Activated T-cell treated with anti-CD3 and anti-CD28 coated beads for 4 hours (primary cell): ENCODE measurements at places on chromosomes 11 and 22.

DNA sequence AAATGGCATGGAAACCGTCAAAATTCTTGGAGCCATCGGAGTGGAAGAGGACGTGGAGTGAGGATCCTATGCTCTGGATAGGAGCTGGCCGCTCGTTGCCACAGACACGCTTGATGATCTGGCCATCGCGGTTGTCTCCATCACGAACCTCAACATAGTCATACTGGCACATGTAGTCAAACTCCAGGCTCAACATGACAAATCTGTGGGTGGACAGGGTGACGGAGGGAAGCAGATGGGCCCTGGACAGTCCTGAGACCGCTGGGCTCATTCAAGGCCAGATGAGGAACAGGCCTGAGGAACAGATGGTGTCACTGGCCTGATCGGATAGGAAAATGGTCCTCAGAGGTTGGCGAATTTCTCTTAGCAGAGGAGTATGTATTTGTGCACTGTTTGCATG lies 51.3 kb upstream of the SLC1A2 start:
- no peak for DNase-seq

- no peak for DNase-seq
Measured at GRCh38 chr22:42333544-42333943, 63.1 kb upstream of the TCF20 start.

DNA sequence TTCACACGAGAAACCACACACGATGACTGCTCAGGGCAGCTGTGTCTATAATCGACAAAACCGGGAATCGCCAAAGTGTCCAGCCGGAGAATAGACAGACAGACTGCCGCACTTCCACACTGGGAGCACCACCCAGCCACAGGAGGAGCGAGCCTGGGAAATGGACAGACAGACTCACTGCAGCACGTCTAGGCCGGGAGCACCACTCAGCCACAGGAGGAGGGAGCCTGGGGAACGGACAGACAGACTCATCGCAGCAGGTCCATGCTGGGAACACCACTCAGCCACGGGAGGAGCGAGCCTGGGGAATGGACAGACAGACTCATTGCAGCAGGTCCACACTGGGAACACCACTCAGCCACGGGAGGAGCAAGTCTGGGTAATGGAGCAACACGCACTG lies 137.2 kb downstream of the BRD1 start:
- DNase-seq, result no peak

DNA sequence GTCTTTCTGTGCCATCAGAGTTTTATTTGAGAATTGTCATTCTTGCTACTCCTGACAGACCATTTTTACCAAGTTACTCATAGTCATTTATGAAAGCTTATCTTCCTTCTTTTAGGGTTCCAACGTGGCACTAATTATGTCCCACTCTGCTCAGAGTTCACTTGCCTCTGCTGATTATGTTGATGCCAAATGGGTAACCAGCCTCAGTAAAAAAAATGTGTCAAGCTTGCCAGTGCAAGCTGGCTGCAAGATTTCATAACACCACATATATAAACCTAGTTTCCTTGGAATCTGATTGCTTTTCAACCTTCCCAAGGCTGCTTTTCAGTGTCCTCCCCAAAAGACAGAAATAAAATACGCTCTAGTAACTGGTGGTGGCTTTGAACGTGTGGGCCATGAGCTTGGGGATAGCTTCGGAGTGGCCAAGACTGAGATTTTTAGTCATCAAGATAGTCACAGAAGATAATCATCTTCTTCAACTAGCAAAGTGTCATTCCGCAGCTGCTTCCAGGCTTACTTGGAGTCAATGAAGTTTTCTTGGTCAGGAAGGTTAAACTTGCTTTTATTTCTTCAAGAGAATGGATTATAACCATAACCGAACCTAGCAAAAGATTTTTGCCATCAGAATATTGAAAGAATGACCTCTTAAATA lies 29.5 kb upstream of the APOA1 start:
- no peak for DNase-seq

DNA sequence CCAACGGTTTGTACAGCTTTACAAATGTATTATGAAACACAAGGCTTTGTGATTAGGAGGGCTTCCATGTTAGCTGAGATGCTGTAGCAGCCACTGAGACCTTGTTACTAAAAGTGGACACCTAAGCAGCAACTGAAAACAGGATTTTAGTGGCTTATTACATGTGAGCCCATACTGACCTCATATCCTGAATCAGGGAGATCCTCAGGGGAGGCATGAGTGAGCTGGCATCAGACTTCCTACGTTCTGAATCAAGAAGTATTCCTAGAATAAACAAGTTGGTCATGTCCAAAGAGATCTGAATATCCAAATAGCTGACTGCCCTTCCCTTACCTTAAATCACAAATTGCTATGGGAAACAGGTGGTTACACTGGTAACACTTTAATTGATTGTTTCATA lies 59.1 kb upstream of the SCUBE2 start:
- DNase-seq, result no peak

DNA sequence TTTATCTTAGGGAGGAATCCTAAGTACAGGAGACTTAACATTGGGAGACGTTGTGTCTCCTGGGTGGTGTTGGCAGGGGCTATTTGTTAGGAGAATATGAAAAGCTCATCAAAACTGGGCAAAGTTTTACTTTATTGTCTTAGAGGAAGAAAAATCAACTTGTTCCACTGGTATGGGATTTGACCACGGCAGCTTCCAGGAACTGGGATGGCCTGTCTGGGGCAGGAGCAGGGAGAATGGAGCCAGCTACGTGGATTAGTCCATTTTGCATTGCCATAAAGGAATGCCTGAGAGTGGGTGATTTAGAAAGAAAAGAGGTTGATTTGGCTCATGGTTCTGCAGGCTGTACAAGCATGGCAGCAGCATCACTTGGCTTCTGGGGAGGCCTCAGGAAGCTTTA lies 198.4 kb downstream of the ADAMTS15 start:
- no peak for DNase-seq

- DNase-seq, result no peak
Measured at GRCh38 chr11:76234021-76234415, 27.7 kb upstream of the WNT11 start.

DNA sequence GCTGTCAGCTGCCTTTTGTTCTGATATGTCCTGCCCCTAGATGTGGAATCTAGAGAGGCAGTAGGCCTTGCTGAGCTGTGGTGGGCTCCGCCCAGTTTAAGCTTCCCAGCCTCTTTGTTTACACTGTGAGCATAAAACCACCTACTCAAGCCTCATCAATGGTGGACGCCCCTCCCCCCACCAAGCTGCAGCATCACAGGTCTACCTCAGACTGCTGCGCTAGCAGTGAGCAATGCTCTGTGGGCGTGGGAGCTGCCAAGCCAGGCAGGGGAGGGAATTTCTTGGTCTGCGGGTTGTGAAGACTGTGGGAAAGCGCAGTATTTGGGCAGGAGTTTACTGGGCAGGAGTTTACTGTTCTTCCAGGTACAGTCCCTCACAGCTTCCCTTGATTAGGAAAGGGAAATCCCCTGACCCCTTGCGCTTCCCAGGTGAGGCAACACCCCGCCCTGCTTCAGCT lies 98.5 kb downstream of the SMCO4 start:
- DNase-seq, result no peak

DNA sequence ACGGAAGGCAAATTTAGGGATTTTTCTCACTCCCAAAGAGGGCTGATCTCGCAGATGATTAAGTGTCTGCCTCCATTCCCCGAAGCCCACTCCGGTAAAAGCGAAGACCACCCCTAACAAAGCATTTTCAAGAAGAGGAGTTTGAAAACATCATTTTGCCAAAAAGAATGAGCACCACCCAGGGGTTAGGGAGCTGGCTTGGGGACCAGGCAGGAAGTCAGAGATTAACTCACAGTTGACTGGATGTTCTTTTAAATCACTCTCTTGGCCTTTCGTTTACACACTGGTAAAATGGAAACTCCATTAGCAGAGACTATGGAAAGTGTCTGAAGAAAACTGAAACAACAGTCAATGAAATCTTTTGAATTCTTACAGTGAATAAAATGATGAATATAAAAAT lies 7.9 kb upstream of the TRIM44 start:
- DNase-seq, result no peak

- no peak for DNase-seq
Measured at GRCh38 chr22:42080287-42080686, 787 bp downstream of the SMDT1 start.

- no peak for DNase-seq
Measured at GRCh38 chr11:3626250-3626960, 15.4 kb downstream of the ART5 start.

GRCh38 chr11:58576887-58577471 lies 1.3 kb upstream of the LPXN start:
- no peak for DNase-seq

- no peak for DNase-seq
Measured at GRCh38 chr11:8127447-8127846, 41.4 kb downstream of the RIC3 start.

DNA sequence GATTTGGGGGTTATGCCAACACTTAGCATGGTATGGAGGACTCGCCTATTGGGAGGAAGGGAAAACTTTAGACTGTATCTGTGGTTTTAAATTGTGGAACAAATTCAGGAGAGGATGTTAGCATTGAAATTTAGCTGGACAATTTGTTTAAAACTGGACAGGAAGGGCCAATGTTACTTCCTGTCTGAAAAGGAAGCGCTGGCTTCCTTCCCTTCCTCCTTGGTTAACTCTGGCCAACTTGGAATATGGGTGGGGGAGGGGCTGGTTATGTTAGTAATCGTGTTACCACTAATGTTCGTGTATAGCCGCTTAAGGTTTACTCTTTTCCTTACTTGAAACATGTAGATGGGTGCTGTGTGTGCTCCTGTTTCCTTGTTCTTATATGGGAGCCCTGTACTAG lies 13.9 kb downstream of the CTNND1 start:
- no peak for DNase-seq

- no peak for DNase-seq
Measured at GRCh38 chr11:46051102-46051501, 70.2 kb downstream of the PHF21A start.

DNA sequence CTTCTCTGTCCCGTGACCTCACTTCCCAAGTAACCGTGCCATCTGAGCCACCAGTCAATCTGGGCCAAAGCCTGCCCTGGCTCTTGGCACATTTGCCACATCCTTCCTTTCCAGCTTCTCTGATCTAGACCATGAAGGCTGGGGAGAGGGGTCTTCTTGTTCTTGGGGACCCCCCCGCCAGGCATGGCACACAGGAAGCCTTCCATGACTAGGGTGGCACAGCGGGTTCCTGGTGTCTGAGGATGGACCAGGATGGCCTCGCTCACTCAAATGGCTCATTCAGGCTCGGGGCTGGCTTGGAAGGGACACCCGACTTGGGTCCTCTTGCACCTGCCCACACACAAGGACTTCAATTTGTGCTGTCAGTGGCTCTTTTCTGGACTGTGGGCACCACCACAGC lies 121.3 kb downstream of the BCR start:
- no peak for DNase-seq

DNA sequence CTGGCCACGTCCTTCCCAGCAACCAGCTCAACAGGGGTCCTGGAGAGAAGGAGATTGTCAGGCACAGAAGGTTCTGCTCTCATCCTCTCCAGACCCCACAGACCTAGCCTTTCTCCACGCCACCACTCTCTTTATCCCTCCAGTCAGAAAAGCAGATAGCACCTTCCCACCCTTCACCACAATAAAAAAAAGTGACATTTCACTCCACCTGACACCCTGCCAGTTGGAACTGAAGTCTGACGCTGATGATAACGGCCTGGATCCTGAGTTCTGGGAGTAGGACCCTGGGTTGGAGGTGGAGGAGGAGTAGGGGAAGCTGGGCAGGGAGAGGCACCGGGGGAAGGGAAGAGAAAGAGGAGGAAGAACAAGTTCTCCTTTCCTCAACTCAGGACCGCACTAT lies 127.5 kb upstream of the ANO1 start:
- DNase-seq, result no peak

DNA sequence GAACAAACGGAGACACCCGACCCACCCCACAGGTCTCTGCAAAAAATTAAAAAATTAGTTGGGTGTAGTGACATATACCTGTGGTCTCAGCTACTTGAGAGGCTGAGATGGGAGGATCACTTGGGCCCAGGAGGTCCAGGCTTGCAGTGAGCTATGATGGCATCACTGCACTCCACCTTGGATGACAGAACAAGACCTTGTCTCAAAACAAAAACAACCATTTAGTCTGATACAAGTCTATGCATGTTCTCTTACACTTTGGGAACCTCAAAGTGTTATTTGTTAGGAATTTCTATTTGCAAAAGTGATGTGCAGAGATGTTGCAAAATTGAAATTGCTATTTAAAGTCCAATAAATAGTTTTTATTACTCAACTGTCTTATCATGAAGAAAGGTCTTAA lies 14.3 kb downstream of the ATG13 start:
- DNase-seq, result no peak

DNA sequence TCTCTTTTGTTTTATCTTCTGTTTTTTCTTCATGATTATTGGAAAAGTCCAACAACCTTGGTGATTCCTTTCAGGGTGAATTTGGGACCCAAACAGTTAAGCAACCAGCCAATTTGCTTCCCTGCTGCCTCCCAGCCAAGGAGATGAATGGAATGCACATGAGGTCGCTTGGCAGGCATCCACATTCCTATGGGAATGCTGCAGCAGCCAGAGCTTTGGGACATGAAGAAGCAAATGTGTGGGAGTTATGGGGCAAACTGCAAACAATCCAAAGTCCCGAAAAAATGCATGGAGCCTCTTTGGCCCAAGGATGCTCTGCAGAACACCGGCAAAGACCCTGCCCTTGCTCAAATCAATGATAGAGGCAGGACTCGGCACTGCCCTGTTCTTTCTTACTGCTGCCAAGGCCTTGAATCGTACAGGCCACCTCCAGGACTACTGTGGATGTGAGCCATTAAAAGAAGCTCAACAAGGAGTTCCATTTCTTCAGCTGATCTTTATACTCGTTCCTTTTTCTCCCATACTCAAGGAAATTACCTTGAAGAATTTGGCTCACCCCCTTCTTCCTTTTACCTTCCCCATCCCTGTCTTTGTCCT lies 117.3 kb upstream of the TEAD1 start:
- DNase-seq, result no peak

GRCh38 chr11:63841554-63841953 lies 2.6 kb downstream of the MARK2 start:
- DNase-seq, result no peak

DNA sequence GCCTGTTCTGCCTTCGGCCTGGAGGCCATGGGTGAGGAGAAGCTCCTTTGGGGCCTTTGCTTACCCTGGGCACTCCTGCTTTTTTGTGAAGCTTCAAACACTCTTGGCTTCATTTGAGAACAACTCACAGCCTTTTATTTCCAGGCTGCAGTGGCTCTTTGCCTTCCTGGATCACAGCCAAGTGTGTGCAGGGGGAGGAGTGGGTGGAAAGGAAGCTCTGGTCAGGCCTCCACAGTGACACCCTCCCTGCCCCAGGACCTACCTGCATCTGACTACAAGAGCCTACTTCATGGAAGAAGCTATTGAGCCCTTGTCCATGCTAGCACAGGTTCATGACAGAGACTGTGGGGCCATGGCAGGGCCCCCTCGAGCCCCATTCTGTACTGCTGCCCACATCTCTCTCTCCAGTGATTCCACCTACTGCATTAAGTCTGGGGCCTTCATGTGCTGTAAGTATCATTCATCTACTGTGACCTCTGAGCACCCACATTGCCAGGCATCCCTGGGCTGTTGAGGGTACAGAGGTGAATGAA lies 52.3 kb downstream of the GAB4 start:
- DNase-seq, result no peak

GRCh38 chr11:77876045-77876444 lies 55.1 kb downstream of the AAMDC start:
- no peak for DNase-seq
